ENCODE measurements at places on chromosomes 7 and 10. TPM values are rescaled to one million over a fixed set of nuclear protein-coding genes. Genes with fewer than 3 reads are reported as not detected.
A peak's percentile ranks its signal among the peaks of the same experiment; 100 is the strongest.

The TUBB8 gene
- total RNA-seq = not detected

The GALNT11 gene
- total RNA-seq = 26.2 TPM

The ELN gene
- 115 TPM for total RNA-seq

The HOXA4 gene
- total RNA-seq = 2.2 TPM

The HOGA1 gene
- 4.4 TPM for total RNA-seq

The RTKN2 gene
- total RNA-seq = 0.09 TPM

The JAKMIP3 gene
- total RNA-seq = 0.39 TPM

The EXOSC1 gene
- 21.0 TPM for total RNA-seq

The SPDYE2B gene
- total RNA-seq = not detected

GRCh38 chr7:50206453-50207250 lies 97.9 kb upstream of the IKZF1 start:
- no peak for DNase-seq

DNA sequence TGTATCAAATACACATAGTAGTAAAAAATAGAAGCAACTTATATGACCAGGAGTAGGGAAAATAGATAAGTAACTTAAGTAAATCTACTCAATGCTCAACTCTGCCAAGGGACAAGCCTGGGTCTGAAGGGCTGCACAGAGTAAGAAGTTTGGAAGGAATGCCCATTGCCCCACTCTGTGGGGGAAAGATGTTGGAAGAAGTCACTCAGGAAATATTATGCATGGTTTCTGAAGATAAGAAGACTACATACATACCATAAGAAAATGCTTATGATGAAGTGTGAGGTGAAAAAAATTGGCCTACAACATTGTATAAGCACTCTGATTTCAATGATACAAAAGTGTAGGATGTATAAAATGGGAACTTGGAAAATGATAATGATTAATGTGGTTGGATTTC lies 54.0 kb downstream of the LAMB4 start:
- no peak for DNase-seq

DNA sequence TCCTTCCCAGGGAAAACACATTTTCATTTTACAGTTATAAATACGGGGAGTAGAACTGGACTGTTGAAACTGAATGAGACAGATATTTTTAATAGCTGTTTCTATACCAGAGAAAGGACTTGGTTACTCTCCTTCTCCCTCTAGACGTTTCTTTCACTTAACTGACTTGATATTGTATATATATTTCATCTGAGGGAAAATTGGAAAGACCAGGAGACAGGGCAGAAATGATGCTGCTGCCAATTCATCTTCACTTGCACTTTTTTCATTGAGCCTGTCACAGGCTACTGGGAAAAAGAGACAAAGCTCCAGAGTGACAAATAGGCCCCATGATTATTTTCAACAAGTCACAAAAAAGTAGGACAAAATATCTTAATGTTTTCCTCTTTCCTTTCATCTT lies 636.0 kb upstream of the TPK1 start:
- DNase-seq = no peak

GRCh38 chr10:9382533-9382866 lies 1328.0 kb downstream of the GATA3 start:
- no peak for DNase-seq

GRCh38 chr7:140035400-140036223 lies 27.1 kb downstream of the PARP12 start:
- DNase-seq = no peak

- DNase-seq = no peak
These were observed 94.7 kb downstream of the DIP2C start for GRCh38 chr10:594584-595270.

DNA sequence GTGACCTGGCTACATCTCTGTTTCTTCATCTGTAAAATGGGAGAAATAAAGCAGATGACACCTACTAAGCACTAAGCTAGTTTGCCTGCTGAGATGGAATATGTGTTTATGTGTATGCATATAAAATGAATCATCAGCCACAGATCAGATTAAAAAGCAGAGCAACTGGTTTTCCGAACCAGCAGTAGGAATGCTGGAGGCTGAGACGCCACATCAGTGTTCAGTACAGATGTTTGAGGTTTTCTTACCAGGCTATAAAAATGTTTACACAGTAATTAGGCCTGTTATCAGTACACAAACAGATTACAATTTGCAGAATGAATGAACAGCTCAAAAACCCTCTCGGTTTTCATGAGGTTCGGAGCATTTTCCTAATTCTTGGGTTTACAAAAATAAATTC lies 85.8 kb downstream of the CALN1 start:
- no peak for DNase-seq

DNA sequence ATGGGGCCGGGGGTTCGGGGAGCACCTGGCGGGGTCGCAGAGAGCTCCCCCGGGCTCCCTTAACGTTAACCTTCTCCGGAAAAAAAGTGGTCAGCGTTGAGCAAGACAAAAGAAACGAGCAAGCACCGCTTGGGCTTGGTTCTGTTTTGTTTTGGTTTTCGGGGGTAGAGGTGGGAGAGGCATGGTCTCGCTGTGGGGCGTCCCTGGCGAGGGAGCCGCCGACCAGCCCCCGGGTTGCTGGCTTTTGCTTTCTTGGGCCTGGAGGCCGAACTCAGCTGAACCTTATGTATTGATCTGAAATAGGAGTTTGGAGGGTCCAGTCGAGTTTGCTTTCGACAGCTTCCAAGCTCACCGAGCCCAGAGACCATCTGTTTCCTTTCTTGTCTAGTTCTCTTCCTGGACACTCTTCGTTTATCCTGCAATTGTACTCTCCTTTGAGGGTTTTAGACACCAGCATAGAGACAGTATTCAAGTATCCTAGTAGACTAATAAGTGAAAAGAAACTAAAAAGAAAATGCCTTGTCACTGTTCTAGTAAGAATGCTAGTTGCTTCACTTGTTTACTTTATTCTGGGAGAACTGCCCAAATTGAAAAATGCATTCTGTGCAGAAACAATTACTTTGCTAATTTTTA lies 980 bp downstream of the FHIP2A start:
- DNase-seq = peak; percentile 63

DNA sequence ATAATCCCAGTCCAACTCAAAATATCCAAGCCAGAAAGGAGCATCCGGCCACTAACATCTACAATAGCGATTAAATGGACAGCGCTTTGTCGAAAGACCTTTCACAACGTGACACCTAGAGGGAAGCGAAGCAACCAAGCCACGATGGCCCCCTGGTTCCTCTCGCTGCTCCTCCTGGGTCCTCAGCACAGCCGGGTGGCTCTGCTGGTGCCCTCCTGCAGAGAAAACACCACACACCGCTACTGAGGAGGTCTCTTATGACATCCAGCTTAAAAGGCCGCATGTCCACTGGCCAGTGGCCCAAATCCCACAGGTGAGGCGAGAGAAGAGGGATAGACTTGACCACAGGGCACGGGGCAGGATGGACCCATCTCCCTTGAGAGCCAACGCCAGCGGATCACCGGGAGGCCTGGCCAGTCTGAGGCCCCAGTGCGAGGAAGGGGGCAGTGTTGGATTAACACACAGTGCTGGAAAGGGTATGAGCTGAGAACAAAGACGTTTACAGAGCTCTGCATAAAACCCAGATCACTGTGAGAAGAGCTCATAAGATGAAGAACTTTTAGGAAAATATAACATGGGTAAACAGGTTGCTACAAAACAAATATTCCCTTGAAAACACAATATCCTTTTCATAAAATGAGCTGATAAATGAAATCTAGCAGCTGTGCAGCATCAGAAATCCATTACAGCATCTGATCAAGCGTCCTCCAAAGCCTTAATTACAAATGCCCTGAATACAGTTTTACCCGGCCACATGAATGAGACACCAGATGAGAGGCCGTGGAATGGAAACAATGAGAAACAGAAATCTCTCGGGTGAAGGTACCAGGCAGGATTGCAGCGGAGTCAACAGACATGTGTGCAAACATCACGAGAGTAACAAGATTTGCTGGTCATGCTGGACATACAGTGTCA lies 236.7 kb downstream of the DIP2C start:
- no peak for DNase-seq

GRCh38 chr7:100667331-100668068 lies 6.0 kb upstream of the GNB2 start:
- DNase-seq = no peak

GRCh38 chr10:31937371-31937770 lies 8.7 kb upstream of the ARHGAP12 start:
- peak; percentile 32 for DNase-seq

GRCh38 chr7:1458683-1459511 lies at the start of gene MICALL2:
MICALL2 (minus strand) TSS chr7:1459470; CDS start chr7:1459326, 144 bp downstream.
- DNase-seq = peak; percentile 93

- DNase-seq = no peak
These were observed 120.6 kb downstream of the TMEM26 start for GRCh38 chr10:61332581-61332980.

DNA sequence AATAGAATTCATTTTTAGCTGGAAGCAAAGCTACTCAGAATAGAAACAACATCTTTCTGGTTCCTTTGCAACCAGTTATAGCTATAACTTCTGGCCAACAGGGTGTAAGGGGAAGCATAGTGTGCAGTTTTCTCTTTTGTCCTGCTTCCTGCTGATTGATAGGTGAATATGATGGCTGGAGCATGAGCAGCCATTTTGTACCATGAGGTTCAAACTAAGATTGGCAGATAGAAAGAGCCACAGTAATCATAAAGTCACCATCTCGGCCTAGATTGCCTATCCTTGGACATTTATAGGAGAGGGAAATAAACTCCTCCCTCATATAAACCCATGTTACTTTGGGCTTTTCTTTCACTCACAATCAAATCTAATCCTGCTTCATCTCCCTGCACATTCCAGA lies 102.2 kb upstream of the FGFR2 start:
- DNase-seq = no peak

GRCh38 chr10:132939957-132940790 lies 2.2 kb downstream of the CFAP46 start:
- DNase-seq = no peak

DNA sequence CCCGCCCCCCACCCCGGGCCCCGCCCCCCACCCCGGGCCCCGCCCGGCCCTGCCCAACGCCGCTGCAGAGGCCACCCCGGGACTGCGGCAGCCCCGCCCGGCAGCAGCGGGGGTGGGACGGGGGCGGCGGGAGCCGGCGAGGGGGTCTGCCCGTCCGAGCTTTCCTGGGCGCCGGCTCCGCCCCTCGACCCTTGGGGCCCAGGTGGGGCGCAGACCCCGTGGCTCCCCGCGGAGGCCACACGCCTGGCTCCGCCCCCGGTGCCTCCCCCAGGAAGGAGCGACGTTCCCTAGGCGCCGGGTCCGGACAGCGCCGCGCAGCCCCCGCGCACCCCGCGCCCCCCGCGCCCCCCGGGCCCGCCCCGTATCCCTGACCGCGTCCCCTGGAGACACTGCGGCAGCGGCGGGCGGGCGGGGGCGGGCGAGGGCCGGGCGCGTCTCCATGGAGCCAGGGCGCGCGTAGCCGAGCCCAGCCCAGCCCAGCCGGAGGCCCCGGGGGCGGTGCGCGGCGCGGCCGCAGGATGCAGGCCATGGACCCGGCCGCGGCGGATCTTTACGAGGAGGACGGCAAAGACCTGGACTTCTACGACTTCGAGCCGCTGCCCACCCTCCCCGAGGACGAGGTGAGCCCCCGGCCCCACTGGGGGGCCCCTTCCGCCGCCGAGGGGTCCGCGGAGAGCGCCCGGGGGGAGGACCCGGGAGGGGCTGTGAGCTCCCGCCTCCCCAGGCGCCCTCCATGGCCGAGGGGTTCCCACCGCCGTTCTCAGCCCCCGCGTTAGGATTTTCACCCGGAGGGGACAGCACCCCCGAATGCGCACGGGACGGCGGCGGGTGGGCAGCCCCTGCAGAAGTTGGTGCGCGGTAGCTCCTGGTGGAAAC lies at the start of gene KNDC1:
Gene KNDC1, plus strand, starts transcription at position 270 of the 876 bp plus-strand sequence. Its CDS starts 249 bp downstream, at position 519.
- DNase-seq = no peak

- no peak for DNase-seq
These were observed 2.8 kb downstream of the PANK1 start for GRCh38 chr10:89642193-89642592.

GRCh38 chr10:113692271-113692670 lies 12.6 kb downstream of the CASP7 start:
- no peak for DNase-seq

DNA sequence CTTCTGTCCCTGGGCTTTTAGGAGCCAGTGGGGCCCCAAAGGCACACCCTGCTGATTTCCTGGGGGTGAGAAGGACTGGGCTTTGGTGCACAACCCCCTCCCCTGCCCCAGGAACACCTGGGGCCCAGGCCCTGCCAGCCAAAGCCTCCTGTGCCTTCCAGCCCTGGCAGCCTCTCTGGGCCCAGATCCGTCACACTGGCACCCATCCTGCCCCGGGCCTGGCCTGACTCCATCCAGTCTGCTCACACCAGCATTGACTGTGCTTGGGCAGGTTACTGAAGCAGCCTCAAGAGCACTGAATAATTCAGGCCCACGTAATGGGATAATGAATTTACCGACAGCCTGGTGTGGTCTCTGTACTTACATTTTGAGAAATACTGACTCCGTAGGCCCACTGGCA lies 12.0 kb upstream of the COMTD1 start:
- no peak for DNase-seq

DNA sequence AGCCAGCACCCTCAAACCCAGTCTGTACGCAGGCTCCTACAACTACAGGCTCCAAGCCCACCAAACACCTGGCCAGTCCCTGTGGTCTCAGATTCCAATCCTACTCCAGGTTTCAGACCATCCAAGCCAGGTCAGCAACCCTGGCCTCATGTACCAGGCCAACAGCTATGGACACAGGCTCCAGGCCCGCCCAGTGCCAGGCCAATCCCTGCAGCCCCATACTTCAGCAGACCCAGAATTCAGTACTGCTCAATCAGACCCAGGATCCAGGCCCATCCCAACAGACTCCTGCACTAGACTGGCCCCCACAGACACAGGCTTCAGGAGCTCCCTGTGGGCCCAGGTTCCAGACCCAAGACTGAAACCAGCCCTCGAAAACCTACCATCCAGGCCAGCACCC lies 32.3 kb downstream of the HPSE2 start:
- DNase-seq = no peak

- DNase-seq = no peak
These were observed 38.7 kb upstream of the NRBF2 start for GRCh38 chr10:63094405-63094804.

- no peak for DNase-seq
These were observed 228.7 kb upstream of the CCDC6 start for GRCh38 chr10:60135020-60135419.

- no peak for DNase-seq
These were observed 188.4 kb downstream of the PPP1R3A start for GRCh38 chr7:113730309-113730955.

- no peak for DNase-seq
These were observed 66.1 kb downstream of the CALML3 start for GRCh38 chr10:5590816-5591215.

DNA sequence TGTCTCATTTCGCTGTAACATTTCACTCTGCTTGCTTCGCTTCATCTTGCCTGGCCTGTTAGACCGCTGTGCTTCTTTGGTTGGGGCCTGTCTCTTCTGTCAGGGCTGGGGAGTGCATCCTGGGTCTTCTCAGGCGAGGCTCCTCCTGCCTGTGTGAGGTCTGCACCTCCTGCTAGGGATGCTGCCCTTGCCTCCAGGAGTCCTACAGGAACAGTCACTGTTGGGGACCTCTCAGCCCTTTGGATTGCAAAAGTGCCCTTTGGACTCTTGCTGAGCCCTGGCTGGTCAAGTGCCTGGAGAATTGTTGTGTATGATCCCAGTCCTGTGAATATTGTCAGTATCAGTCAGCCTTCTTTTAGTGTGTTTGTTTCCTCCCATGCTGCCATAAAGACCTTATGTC lies 84.1 kb downstream of the MDFIC start:
- DNase-seq = no peak
